ENCODE measurements at places on chromosomes 1 and 21.

DNA sequence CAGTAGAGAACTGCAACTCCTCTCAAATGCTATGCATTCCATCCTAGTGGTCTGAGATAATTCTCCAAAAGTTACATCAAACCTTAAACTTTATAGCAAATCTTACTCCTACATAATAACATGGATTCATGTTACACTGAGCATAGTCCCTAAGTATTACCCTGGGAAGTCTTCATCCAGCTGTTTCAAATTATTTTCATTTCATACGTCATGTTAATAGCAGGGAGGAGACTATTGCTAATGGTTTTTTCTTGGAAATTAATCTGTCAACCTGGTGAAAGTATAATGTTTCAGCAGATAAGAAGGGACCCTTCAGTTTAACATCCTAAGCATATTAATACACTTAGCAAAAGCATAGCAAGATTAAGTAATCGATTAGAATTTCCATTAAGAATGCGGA is 318.1 kb downstream of the USP25 start:
- no peak for DNase-seq

GRCh38 chr1:200795156-200795555 is 56.5 kb downstream of the CAMSAP2 start:
- DNase-seq = no peak

GRCh38 chr1:156655151-156655903 is 13.4 kb downstream of the BCAN start:
- DNase-seq = no peak

- DNase-seq = no peak
Observed at GRCh38 chr1:162364498-162364897, 12.2 kb downstream of the SPATA46 start.

- DNase-seq = no peak
Observed at GRCh38 chr21:35179990-35180540, 131.0 kb upstream of the RUNX1 start.

DNA sequence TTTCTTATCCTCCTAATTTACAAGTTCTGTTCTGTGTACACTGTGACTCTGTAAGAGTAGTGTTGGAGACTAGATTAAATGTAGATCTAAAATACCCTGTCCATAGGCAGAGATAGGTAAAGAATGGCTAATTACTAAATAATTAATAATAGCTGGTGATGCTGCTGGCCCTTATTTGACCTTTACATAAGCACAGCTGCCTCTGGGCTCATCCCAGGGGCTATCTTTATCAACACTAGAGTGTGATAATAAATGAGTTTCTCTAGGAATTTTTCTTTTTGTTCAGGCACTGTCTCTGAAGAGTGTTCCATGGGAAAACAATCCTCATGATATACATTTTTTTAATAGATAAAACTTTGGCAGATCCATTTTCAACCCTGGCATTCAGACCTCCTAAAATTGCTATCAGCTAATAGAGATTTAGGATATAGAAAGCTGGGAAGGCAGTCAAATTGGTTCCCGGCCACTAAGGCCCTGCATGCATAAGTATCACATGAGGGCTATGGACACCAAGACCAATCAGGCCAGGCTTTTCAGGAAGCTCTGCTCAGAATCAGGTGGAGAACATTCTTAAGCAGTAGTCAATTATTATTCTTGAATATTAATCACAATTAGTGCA is 107.2 kb downstream of the ROR1 start:
- no peak for DNase-seq

DNA sequence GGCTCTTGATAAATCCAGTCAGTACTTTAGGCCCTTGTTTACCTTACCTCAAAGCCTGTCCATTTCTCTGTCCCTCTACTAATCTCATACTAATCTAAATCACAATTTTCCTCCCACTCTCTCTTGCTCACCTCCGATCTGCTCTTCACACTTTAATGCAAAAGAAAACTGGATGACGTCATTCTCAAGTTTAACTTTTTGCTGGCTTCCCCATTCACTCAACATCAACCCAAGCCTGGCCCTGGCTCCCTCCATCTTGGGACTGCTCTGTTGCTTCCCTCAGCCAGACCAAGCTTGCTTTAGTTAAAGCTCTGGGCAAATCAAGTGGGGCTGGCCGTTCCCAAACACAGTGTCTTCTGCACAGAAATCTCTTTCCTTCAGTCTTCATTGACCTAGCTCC is 29.7 kb downstream of the COA6 start:
- no peak for DNase-seq

- no peak for DNase-seq
Observed at GRCh38 chr21:19228226-19228625, 824.6 kb upstream of the TMPRSS15 start.

DNA sequence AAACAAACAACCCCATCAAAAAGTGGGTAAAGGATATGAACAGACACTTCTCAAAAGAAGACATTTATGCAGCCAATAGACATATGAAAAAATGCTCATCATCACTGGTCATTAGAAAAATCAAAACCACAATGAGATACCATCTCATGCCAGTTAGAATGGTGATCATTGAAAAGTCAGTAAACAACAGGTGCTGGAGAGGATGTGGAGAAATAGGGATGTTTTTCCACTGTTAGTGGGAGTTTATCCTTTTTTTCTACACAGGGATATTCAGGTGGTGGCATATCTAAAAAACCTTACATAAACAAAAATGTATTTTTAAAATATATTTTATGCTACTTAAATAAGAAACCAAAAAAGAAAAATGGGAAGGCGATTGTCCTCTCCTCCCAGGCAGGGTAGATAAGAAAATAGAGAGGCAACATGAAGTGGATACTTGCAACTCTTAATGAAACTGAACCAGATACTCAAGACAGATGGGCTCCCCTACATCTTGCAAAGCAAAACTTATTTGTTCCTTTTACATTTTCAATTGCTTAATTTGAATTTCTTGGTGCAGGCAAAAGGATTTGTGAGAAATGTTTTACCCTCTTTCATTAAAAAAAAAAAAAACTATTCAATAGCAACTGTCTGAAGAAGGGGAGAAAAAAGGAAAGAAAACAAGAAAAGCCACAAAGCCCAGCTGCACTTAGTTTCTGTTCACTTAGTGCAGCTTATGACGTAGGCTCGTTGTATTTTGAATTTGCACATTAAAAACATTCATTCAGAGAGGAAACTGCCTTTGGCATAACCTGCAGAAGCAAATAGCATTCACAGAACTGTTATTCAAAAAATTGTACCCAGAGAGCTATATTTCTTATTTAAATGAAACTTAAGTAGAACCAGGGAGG is 36.9 kb upstream of the RGS1 start:
- DNase-seq = no peak

DNA sequence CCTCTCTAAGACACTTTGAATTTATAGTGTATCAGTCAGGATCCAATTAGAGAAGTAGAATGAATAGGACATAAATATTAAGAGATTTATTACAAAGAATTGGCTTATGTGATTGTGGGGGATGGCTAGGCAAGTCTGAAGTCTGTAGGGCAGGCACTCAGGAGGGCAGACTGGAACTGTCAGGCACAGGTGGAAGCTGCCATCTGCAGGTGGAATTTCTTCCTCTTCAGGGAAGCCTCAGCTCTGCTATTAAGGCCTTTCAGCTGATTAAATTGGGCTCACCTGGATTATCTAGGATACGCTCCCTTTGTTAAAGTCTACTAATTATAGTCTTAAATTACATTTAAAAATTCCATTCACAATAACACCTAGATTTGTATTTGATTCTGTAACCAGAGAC is 92.0 kb upstream of the HAO2 start:
- DNase-seq = no peak

DNA sequence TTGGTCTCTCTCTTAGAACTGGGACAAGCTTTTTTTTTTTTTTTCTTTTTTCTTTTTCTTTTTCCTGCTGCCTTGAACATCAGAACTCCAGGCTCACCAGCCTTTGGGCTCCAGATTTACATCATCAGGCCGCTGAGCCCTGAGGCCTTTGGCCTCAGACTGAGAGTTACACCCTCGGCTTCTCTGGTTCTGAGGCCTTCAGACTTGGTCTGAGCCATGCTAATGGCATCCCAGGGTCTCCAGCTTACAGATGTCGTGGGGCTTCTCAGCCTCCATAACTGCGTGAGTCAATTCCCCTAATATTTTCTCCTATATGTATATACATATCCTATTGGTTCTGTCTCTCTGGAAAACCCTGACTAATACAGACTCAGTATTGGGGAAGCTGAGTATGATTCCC is 36.5 kb upstream of the RC3H1 start:
- no peak for DNase-seq

- DNase-seq = no peak
Observed at GRCh38 chr1:243549108-243549507, 293.3 kb downstream of the SDCCAG8 start.

DNA sequence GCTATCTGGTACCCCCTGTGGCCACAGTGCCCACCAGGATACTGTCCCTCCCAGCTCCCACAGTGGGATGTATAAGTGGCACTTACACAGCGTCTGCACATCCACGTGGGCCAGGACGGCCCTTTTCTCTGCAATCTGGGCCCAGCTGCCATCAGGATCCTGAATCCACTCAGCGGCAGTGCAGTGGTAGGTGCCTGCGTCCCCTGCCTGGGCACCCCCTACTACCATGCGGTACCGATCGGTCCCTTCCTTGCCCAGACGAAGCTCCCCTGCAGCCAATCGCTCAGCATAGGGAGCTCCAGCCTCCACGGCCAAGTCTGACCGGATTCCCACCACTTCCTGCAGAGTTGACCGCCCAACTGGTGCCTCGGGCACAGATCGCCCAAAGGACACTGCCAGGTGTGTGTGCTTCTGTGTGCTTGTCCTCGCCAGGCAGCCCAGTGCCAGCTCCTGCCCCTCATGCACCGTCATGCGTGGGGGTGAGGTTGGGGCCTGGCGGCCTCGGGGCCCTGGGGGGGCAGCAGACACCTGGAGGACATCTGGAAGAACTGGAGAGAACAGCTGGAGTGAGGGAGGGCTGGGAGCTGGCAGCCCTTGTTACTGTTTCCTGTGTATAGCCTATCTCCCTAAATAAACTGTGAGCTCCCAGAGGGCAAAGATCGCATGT is 4.7 kb downstream of the IGSF8 start:
- DNase-seq = no peak

DNA sequence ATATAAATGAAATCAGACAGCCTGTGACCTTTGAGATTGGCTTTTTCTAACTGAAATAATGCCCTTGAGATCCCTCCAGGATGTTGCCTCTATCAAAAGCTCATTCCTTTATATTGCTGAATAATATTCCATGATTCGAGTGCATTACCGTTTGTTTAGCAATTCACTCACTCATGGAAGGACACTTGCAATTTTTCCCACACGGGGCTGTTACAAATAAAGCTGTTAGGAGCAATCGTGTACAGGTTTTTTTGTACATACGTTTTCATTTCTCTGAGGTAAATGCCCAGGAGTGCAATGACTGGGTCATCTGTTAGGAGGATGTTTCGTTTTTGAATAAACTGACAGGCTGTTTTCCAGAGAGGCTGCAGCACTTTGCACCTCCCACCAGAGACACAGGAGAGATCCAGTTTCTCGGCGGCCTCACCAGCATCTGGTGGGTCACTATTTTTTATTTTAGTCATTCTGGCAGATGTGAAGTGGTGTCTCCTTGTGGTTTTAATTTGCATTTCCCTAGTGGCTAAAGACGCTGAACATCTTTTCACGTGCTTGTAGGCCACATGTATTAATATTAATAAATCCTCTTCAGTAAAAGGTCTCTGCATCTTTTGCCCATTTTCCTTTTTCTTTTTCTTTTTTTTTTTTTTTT is 11.0 kb downstream of the PRDM15 start:
- no peak for DNase-seq

GRCh38 chr1:159798893-159799292 is 3.3 kb upstream of the FCRL6 start:
- peak; percentile 47 for DNase-seq

DNA sequence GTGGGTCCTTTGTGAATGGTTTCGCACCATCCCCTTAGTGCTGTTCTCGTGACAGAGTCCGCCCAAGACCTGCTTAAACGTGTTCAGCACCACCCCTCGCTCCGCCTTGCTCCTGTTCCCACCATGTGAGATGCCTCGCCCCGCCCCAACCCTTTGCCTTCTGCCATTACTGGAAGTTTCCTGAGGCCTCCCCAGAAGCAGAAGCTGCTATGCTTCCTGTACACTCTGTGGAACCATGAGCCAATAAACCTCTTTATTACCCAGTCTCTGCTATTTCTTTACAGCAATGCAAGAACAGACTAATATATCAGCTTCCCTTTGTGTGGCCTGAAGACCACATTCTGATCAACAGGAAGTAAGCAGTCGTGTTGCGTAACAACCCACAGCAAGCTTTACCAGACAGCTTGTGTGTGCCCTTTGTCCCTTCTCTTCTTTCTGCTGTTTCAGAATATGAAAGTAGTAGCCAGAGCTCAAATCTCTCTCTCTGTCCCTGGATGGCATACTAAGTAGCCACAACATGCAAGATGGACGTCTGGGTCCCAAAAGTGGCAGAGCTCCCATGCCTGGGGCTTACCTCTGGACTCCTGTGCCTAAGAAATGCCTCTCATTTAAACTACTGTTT is 14.1 kb downstream of the HENMT1 start:
- peak; percentile 100 for DNase-seq

GRCh38 chr1:119136401-119136800 is 4.1 kb downstream of the WARS2 start:
- DNase-seq = no peak

DNA sequence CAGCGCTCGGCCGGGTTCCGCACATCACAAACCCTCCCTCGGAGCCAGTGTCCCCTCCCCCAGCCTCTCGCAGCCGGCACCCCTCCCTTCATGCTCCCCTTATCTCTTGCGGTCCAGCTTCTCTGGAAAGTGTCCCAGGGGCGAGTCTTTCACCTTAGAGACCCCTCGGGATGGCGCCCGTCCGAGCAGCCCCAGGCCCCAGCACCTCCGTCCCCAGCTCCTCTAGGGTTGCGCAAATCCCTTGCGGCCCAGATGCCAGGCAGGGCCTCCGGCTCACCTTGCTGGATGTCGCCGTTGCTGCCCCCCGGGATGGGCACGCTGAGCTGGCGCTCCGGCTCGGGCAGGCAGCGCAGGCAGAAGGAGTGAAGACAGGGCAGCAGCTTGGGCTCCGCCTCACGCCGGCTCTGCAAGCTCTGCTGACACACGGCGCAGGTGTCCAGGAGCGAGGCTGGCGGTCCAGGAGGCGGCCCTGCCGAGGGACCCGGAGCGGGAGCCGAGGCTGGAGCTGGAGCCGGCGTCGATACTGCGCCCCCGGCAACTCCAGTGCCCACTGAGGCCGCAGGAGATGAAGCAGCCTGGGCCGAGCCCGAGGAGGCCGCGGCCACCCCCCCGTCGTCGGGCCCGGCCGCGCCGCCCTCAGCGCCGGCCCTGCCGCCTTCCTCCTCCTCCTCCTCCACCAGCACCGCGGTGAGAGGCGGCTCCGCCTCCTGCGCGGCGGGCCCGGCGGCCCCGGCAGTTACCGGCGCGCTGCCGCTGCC is 550 bp downstream of the TRIM33 start:
- peak; percentile 33 for DNase-seq

- no peak for DNase-seq
Observed at GRCh38 chr1:109632671-109633346, 13.2 kb downstream of the AMPD2 start.

GRCh38 chr1:147882535-147882934 is 20.1 kb upstream of the GJA8 start:
- no peak for DNase-seq

DNA sequence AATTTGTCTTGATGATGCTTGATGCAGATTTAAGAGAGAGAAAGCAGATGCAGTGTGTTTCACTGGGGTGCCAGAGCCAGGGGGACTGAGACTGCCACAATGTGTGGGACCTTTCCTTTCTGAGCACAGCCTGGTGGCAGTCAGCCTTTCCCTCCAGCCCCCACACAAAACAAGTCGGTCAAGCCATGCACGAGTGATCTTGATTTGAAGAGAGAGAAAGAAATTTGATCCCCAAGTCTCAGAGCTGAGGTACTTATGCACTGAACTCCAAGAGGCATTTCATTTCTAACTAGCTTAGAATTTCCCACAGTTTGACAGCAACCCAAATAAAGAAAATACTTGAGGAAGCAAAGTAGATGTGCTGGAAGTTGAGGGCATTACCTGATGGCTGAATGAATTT is 193.8 kb downstream of the ST6GALNAC3 start:
- no peak for DNase-seq

Data from HL-60 (cell line).